Stimulated activated CD4-positive, alpha-beta T cell treated with anti-CD3 and anti-CD28 coated beads, Interleukin-4, amount 100 ng/mL, for 1 hour (primary cell): ENCODE measurements at places on chromosomes 4 and X.

- peak; percentile 90 for DNase-seq
Observed at GRCh38 chr4:1351854-1352566, 5.0 kb downstream of the UVSSA start.

- no peak for DNase-seq
Observed at GRCh38 chrX:125203737-125204578, 115.7 kb upstream of the TEX13C start.

GRCh38 chrX:13750204-13750603 lies 15.7 kb downstream of the OFD1 start:
- no peak for DNase-seq

DNA sequence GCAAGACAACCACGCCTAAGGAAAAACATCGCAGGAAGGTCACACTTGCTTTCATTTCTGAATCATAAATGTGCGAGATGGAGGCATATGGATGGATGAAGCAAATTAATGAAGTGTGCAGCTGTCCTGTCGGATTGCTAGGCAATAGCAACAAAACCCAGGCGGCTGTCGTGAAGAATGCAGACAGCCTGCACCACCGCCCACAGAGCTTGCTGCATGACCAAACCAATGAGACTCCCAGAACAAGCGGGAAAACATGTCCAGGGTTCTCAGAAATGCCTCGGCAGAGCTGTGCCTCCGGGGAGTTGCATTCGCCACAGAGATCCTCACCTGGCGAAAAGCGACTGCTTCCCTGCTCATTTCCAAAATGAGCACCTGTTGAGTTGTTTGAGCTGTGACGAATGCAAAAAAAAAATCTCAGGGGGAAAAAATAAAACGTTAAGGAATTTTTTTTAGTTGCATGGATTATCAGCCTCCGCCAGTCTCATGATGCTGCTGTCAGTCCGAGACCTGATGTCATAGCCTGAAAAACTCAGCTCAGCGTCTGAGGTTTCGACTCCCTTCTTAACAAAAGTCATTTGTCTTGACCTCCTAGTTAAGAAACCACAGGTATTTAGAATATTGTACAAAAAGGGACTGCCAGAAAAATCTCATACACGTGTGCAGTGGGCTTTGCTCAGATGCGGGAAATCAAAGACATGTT lies 155.5 kb upstream of the MXRA5 start:
- DNase-seq, result no peak

GRCh38 chrX:134749706-134750445 lies 91.6 kb upstream of the PLAC1 start:
- no peak for DNase-seq

- DNase-seq, result no peak
Observed at GRCh38 chrX:43481576-43481975, 174.5 kb upstream of the MAOA start.

DNA sequence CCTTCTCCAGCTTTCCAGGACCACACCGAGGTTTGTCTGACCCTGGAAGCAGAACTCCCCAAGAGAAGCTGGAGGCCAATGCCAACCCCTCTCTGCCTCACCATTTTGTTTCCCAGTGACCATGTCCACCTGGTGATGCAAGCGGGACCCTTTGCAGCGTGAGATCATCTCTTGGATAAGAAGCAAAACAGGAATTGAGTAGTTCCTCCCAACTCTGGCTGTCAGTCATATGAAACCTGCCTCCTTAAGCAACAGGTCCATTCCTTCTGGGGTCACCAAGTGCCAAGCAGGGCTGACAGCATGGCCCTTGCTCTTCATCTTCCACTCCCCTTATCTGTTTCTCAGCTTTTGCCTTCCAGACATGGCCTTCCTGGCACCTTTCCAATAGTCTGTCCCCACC lies 41.3 kb upstream of the MTM1 start:
- DNase-seq, result no peak

- DNase-seq, result no peak
Observed at GRCh38 chrX:153365670-153366069, 31.7 kb downstream of the ZNF275 start.
